ENCODE measurements at places on chromosomes 1 and 21.
A peak's percentile ranks its signal among the peaks of the same experiment; 100 is the strongest.

DNA sequence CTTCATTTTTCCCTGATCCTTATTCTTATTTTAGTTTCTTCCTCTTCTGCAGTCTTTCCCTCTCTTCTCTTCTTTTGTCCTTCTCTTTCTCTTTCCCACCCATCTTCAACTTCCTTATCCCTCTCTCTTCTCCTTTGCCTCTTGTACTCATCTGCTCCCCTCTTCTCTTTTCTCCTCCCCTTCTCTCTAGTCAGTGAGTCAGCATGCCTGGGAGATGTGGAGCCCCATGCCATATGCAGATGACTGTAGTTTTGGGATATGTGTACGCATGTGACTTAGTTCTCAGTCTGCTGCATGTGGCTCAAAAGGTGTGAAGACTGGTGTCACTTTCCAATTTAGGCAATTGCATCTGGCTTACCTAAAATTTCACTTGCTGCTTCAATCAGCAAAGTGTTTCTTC is 10.4 kb downstream of the DNAJC6 start:
- no peak for DNase-seq

GRCh38 chr1:159132271-159132881 is 39.0 kb upstream of the CADM3 start:
- peak; percentile 58 for DNase-seq

GRCh38 chr1:2812136-2812535 is 10.6 kb upstream of the TTC34 start:
- no peak for DNase-seq

DNA sequence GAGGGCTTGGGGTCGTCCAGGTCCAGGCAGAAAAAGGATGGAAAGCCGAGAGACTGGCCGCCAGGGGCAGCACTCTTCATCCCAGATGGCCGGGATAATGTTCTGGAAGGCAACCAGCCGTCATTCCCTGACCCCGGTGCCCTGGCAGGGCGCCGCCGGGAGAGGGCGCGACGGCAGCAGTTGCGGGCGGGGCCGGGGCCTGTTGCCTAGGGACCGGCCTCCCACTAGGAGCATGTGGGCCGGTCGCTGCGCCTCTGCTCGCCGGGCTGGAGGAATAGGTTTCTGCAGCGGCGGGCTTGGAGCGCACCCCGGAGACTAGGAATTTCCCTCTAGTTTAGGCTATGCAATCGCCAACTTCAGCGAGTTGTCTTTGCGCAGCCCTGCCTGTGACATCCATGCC is 11.0 kb downstream of the DMRTB1 start:
- DNase-seq = peak; percentile 72

DNA sequence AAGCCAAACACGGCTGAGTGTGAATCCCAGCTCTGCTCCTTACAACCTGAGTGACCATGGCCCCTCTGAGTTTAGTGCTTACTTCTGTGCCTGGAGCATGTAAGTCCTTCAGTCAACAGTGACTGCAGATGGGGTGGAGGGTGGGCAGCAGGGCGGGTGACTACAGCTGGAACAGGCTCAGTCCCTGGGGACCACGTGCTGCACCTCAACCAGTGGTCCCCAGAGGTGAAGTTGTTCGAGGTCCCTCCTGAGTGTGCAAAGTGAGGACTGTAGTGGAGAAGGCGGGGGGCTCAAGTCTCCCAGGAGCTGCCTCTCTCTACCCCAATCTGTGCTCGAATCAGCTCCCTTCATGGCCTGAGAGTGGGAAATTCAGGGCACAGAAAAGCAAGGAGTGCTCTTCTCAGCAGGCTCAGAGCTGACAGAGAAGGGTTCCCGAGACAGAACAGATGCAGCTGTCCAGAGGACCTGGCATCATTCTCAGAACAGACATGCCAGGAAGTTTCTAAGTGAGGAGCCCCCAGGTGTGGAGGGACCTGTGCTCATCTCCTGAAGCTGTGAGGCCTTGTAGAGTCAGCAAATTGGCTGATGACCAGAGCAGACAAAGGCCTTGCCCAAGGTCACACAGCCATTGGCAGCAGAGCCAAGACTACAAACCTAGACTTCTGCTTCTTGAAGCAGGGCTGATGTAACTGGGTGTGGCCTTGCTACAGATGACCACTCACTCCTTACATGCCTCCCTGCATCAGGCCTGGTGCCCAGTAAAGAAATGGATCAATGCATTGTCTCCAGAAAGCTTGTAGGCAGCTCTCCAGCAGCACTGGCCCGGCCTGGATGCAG is 61.7 kb upstream of the EDN2 start:
- peak; percentile 67 for DNase-seq

DNA sequence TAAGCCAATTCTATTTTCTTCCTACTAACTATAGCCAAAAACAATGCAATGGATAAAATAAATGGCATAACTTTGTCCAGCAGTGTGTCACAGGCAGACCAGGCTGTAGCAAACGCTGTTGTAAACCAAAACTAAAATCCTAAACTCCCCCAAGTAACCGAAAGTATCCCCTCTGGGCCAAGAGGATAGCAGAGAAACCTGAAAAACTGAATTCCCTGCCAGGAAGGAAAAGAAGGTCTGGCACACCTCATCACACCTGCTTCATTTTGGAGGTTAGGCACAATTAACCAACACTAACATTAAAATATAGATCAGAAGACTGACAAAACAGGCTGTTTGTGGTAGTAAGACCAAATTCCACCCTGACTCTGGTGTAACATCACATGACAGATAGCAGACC is 356.8 kb upstream of the C1orf87 start:
- no peak for DNase-seq

DNA sequence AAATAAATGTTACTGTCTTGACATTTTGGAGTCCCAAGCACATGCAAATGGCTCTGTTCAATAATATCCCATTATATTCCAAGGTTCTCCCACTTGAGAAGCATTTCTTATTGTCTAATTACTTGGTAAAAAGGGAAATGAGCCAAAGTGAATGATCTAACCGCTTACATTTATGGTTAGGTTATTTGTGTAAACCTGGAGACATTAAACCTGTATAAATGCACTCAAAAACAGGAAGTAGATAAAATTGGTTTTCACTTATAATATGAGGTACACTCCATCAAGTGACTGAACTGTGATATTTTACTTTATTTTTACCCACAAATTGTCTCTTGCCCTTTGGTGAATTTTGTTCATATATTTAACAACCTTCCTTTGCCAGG is 26.8 kb downstream of the KIF1B start:
- no peak for DNase-seq

DNA sequence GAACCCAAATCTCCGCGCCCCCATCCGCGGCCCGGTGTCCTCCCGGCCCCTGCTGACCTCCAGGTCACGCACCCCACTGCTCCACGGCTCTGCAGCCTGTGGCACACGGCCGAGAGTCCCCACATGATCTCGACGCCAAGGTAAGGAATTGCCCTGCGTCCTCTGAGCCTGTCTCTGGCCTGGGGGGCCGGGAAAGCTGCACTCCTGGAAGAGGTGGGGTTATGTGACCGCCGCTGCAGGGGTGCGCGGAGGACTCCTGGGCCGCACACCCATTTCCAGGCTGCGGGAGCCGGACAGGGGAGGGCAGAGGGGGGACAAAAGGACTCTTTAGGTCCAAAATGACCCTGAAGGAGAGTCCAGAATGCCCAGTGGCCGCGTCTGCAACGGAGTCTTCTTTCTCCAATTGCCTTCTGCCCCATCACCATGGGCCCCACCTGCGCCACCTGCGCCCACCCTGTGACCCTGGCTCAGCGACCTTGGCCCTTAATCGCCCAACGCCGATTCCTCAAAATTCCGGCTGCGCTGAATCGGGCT is 997 bp upstream of the SIM2 start:
- no peak for DNase-seq

- no peak for DNase-seq
Observed at GRCh38 chr1:74423471-74423870, 88.9 kb downstream of the LRRC53 start.

- DNase-seq = no peak
Observed at GRCh38 chr1:98098473-98098872, 177.6 kb upstream of the DPYD start.

- no peak for DNase-seq
Observed at GRCh38 chr1:40133839-40134238, 27.3 kb upstream of the RLF start.

DNA sequence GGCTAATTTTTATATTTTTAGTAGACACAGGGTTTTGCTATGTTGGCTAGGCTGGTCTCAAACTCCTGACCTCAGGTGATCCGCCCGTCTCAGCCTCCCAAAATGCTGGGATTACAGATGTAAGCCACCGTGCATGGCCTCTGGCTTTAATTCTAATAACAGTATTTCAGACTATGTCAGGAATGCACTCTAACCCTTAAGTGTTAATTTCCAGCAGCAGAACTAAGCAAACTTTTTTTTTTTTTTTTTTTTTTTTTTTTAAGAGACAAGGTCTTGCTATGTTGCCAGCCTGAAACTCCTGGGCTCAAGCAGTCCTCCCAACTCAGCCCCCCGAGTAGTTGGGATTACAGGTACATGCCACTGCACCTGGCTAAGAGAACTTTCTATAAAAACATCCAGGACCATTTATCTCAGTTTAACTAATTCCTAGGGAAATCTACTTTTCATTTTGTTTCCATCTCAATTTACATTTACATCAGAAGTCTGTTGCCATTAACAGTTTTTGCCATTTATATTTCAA is 6.5 kb downstream of the DCAF8 start:
- DNase-seq = no peak

GRCh38 chr1:62299426-62300200 is 19.6 kb downstream of the KANK4 start:
- no peak for DNase-seq

GRCh38 chr1:16387201-16388188 is 20.5 kb downstream of the SZRD1 start:
- peak; percentile 23 for DNase-seq

DNA sequence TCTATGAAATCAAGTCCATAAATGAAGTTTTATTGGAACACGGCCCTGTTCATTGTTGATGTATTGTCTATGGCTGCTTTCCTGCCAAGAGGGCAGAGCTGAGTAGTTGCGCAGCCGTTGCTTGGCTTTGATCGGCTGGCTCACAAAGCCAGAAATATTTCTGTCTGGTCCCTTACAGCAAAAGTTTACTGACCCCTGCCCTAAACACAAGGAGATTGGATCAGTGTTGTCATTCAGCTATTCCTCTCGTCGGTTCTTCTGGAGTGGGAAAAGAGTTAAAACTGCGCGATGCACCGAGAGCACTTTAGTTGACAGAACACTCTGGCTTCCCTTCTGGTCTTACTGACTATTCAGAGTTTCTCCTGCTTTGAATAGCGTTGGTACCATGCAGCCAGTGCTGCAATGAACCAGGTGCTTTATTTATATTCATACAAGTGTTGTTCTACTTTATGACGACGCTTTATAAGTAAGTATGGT is 868 bp downstream of the ZBTB40 start:
- DNase-seq = peak; percentile 65

GRCh38 chr21:32413697-32414578 is 1.4 kb downstream of the EVA1C start:
- no peak for DNase-seq

- no peak for DNase-seq
Observed at GRCh38 chr1:53708687-53709086, 30.3 kb downstream of the GLIS1 start.

- peak; percentile 19 for DNase-seq
Observed at GRCh38 chr1:3586986-3587759, 24.1 kb downstream of the MEGF6 start.

DNA sequence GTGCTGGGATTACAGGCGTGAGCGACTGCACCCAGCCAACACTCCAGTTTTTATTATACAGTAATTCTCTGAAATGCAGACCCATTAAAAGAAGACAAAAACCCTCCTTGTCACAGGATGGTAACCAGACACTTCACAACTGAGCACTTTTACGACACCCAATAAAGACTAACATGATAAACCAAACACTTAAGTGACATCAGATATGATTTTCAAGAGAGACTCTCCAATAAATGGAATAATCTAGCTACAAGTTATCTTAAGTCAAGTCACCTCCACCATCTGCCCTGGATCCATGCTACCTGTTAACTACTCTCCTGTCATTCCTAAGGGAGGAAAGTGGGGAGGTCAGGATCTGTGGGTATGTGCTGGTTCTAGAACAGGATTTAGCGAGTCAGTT is 5.6 kb downstream of the GNG12 start:
- DNase-seq = no peak

DNA sequence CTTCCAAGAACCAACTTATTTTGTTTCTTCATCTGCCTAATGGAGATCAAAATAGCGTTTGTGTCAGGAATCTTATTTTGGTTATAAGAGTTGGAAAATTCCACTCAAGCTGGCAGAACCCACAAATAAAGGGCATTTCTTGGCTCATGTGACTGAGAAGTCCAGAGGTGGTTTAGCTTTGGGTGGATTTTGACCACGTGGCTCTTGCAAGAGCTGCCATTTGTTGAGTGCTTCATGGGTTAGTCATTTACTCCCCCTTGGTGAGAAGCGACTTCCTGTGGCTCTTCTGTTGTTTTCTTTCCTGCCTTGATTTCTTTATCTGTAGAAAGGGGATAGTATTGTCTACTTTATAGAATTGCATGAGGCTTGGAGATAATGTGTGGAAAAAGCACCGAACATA is 9.5 kb upstream of the RNF186 start:
- peak; percentile 37 for DNase-seq

Data from AG10803 (cell line).